Activated gamma-delta T cell treated with anti-CD3 and anti-CD28 coated beads, Interleukin-2, amount 50 U/mL, for 16 hours (primary cell): ENCODE measurements at places on chromosomes 7 and 10.
A peak's percentile ranks its signal among the peaks of the same experiment; 100 is the strongest.

- DNase-seq = no peak
These were observed 6.1 kb downstream of the CCDC3 start for GRCh38 chr10:12995425-12995861.

GRCh38 chr10:6763001-6763400, 182.9 kb upstream of the PRKCQ start:
- no peak for DNase-seq

- DNase-seq = no peak
These were observed 37.5 kb downstream of the BPGM start for GRCh38 chr7:134684165-134684564.

DNA sequence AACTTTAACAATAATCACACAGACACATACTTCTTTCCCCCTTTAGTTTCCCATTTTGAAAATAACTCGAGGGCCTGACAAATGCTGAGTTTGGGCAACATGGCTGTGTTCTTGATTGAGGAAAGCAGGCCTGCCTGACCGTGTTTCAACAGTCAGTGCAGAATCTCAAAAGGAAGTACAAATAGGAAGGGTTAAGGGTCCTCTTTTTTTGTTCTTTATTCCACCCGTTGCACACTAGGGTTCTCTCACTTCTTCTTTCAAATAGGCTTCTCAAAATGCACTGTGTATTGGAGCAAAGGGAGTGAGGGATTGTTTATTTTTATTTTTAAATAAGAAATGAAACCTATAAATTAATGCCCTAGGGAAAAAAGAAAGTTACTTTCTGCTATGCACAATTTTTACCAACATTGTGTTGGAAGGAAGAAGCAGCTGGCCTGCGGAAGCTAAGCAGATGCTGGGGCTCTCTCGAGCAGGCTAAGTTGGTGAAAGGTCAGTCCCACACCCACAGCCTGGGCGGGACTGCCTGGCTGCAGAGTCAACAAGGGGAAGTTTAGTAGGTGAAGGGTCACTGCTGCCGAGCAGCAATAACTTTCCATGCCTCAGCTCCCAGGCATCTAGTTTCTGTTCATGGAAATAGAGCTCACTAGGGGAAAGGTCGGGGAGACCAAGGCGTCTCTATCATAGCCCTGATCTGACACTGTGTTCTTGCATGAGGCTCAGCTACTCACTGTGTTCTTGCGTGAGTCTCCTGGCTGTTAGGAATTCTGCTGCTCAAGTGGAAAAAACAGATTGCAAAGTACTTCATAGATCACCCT, 12.2 kb upstream of the PDK4 start:
- no peak for DNase-seq

DNA sequence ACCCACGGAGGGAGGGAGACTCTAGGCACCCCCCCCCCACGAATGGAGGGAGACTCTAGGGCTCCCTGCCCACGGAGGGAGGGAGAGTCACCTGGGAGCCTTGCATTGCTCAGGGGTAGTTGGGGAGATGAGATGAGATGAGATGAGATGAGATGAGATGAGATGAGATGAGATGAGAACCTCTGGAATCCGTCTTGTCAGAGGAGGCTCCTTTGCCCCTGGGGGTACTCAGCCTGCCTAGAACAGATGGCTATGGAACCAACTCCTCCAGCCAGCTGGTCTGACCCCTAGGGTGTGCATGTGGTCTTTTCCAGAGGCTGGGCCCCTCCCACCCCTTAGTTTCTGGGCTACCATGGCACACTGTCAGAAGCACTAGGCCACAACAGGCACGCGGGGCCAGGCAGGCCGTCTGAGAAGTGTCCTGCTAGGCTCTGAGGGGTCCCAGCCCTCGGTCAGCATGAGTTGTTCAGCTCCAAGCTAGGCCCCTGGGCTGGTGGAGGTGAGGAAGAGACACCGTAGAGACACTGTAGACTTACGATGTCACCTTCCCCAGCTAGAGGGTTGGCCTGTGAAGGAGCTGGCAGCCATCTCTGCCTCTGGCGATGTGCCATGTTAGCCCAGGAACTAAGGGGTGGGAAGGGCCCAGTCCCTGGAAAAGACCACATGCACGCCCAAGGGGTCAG, 8.8 kb downstream of the TSPAN15 start:
- no peak for DNase-seq

DNA sequence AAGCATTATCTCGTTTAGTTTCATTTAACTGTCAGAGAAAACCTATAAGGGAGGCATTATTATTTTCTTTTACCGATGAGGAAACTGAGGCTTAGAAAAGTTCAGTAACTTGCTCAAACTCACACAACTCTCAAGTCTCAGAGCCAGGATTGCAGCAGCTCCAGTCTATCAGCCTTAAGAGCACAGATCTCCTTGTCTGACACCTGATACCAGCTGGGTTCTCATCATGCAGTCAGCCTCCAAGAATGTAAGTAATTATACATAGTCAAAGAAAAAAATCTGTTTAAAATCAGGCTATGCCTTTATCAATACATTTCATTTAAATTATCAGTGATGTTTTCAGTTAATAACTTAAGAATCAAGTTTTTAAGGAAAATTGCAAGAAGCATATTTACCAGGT, 236.6 kb upstream of the TCF7L2 start:
- DNase-seq = no peak

DNA sequence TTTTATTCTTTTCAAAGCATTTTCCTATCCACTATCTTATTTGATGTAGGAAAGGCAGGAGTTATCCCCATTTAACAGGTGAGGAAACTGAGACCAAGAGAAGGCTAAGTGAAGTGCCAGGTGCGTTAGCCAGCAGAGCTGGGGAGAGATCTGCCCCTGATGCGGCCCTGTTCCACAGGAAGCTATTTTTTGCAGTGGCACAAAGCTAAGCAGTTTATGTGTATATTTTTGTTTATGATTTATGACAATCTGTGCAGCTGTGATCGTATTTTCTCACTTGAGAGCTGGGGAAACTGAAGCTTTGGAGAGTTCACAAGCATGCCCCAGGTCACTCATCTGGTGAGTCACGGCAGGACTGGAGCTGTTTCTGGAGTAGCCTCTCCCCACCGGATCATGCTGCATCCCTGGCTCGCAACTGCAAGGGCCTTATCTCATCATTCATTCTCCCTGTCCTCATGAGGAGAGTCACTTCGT, 38.8 kb downstream of the SLC29A3 start:
- DNase-seq = no peak

DNA sequence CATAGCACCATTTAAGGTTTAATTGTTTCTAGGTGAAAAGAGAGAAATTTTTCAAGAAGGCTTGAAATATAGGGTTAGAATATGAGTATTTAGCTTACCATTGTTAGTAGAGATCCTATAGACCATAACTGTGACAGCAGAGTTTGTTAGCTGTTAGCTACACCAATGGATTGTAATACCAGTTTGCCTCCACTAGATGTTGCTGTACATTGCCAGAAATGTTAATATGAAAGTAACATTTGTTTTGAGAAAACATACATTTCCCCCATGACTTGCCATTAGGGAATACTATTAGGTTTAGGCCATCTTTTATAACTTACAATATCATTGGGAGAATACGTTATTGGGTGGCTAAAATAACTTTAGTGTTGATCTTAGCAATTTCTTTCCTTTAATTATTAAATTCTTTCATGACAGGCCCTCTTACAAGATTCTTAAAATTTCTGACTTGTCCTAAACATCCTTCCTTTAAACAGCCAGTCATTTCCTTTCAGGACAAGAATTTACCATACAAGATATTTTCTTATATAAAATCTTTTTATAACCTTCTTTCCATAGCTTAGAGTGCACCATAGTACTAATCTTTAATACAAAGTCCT, 39.5 kb downstream of the ZNF117 start:
- no peak for DNase-seq

GRCh38 chr10:124539935-124540641, 78.5 kb downstream of the LHPP start:
- peak; percentile 60 for DNase-seq

DNA sequence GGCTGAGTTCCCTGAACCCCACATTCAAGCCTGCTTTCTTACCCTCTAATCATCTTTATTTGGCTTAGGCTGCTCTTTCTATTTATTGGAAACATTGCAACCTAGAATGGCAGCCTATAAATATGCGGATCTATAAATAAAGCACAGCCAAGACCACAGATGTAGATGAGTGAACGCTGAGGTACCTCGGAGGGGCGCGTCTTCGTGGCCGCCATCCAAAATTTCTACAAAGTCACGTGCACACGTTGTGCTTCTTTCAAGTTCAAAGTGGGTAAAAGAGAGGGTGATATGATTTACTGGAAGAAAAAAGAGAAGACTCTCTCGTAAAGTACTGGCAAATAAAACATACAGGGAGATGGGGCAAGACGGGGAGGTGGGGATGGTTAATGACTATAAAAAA, 132.6 kb upstream of the RSU1 start:
- DNase-seq = no peak

DNA sequence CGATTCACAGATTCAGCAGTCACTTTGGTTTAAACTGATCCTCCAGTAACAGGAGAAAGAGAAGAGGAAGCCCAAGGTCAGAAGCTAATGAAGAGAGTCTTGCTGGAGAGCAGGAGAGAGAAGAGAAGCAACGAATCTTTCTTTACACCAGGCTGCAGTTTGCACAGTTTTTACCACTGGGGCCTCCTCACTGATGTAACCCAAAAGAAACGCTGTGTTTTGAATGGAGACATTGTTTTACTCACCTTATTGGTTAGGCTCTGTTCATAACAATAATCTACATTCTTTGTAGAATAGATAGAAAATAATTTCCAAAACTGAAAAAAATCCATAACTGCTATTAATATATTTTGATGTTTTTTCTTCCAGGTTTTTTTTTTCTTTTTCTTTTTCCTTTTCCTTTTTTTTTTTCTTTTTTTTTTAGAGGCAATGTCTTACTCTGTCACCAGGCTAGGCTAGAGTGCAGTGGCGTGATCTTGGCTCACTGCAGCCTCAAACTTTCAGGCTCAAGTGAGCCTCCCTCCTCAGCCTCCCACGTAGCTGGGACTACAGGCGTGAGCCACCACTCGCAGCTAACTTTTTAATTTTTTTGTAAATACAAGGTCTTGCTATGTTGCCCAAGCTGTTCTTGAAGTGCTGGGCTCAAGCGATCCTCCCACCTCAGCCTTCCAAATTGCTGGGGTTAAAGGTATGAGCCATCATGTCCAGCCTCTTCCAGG, 27.6 kb downstream of the LYZL1 start:
- DNase-seq = no peak

DNA sequence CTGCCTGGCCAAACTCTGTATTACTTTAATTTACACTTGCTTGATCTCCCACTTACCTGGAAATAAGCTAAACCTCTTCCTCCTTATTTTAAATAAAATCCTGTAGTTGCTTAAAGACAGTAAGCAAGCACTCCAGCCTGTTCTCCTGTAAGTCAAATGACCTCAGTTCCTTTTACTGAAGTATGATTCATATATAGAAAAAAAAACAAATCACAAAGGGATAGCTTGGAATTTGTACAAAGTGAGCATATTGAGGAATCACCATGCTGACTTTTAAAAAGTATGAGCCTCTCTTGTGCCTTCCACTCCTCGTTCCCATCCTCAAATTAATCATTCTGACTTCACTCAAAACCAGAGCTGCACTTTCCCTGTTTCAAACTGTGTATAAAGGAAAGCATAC, 52.0 kb downstream of the C10orf90 start:
- DNase-seq = no peak

GRCh38 chr10:37736120-37736519, 121.3 kb downstream of the ZNF248 start:
- DNase-seq = no peak

DNA sequence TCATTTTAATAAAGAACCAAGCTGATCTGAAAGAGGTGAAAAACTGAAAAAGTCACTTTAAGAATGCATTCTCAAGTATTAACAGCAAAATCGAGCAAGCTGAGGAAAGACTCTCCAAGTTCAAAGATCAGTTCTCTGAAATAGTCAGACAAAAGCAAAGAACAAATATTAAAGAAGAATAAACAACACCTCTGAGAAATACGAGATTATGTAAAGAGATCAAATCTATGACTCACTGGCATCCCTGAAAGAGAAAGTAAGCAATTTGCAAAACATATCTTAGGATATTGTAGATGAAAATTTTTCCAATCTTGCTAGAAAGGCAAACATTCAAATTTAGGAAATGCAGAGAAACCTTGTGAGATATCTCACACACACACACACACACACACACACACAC, 138.4 kb upstream of the HGF start:
- DNase-seq = no peak

DNA sequence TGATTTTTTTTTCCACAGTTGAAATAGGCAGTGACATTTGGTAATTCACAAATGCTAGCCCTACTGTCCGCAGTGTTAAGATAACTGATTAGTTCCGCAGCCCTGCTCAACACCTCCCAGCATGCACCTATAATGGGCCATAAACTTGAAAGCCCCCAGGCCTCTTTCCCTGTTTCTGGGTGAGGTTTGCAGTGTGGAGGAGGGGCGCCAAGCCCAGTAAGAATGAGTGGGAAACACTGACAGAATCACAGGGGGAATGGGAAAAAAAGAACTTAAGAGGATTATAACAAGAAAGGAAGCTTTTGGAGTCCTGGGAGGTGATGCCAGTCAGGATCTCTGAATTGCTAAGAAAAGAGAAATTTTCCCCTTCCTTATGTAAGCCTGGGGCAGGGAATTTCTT, 39.6 kb upstream of the SP8 start:
- DNase-seq = no peak

DNA sequence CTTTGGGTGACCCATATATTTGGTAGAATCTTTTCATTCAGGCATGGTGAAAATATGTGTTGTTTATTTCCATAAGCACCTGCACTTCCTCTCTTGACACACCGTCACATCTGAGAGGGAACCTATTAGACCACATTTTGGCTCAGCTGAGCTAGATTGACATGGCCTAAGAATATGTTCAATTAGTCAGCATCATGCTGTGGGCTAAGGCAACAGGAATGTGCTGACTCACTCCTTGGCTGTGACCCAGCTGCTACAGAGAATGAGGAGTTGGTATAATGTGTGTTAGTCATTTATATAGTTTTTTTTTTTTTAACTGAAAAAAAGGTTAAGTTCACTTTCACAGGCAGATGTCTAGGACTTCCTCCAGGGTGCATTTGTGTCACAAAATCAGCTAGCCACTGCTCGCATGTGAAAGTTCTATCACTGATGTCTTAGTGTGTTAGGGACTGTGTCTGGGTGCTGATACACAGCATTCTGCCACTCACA, 180.6 kb downstream of the SEMA3E start:
- DNase-seq = no peak

DNA sequence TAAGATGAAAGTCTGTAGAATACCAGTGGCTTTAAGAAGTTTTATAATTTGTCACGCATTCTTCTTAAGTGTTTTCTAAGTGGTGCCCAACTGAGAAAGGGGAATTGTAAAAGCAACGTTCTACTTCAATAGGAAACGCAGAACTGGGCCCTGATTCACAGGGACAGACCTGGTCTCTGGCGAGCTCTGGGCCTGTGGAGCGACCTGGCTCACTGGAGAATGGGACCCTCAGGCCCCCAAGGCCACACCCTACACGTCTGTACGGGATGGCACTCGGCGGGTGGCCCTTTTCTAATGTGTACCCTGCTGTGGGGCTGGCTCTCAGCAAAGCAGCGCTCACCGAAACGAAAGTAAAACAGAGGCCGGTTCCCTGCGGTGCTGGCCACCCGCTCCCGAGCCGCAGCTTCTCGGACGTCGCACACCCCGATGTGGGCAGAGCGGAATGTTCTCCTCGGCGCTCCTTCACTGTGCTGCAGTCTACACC, 205.0 kb downstream of the DIP2C start:
- DNase-seq = peak; percentile 10
